Epithelial cell of esophagus (primary cell): ENCODE measurements at places on chromosomes 4 and X.

DNA sequence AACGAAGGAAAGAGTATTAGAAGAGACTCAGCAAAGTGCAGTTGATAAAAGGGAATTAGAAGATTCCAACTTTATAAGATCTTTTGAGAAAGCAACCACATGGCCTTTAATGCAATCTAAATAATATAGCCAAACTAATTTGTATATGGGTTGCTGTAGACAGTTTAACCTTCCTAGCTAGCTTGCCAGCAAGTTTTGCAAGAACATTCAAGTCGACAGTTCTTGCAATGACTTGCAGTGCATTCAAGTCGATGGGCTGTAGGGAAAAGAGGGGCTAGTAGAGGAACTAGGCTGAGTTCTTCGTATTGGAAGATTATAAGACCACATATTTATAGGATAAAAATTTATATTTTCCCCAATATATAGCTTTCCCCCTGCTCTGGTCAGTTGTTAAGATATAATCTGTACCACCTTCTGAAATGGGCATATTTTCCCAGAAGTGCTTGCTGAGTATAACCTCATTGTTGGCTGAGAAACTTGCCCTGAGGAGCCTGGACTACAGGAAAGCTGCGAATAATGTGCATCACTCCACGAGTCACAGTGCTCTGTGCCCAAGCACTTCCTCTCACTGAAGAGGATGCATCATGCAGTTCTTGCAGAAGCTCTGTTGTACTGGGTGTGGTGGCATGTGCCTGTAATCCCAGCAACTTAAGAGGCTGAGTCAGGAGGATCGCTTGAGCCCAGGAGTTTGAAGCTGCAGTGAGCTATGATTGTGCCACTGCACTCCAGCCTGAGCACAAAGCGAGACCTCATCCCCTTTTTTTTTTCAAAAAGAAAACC, 56.7 kb downstream of the DOCK11 start:
- peak; percentile 86 for DNase-seq

- DNase-seq = no peak
Observed at GRCh38 chr4:141630854-141631253, 5.5 kb upstream of the IL15 start.

GRCh38 chr4:172962564-172963353, 205.9 kb upstream of the GALNT7 start:
- DNase-seq = peak; percentile 43

- no peak for DNase-seq
Observed at GRCh38 chr4:790466-790820, 35.5 kb downstream of the CPLX1 start.

GRCh38 chr4:82611527-82611926, 49.7 kb upstream of the TMEM150C start:
- DNase-seq = no peak

DNA sequence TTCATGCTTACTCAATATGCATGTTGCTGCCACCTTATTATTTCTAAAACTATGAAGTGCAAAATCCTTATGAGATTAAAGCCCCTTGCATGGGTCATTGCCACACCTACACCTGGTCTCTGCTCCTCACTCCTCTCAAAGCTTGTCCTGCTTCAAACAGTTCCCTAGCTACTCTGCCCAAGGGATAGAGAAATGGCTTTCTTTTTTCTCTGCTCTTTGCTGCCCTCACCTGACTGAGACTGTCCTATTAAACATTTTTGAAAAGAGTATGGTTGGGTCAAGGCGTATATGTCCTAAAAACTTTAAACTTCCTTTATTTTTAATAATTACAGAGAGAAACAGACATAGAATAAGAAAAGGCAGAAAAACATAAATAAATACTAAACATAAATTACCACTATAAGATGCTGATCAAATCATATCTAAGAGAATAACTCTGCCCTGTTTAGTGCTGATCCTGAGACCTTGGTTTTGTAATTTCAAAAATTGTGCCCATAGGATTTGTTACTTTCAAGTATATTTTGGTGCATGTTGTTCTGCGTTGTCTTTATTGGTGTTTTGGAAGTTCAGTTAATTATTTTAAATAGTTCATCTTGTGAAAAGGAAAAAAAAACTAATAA, 704.9 kb upstream of the PABPC4L start:
- peak; percentile 34 for DNase-seq

DNA sequence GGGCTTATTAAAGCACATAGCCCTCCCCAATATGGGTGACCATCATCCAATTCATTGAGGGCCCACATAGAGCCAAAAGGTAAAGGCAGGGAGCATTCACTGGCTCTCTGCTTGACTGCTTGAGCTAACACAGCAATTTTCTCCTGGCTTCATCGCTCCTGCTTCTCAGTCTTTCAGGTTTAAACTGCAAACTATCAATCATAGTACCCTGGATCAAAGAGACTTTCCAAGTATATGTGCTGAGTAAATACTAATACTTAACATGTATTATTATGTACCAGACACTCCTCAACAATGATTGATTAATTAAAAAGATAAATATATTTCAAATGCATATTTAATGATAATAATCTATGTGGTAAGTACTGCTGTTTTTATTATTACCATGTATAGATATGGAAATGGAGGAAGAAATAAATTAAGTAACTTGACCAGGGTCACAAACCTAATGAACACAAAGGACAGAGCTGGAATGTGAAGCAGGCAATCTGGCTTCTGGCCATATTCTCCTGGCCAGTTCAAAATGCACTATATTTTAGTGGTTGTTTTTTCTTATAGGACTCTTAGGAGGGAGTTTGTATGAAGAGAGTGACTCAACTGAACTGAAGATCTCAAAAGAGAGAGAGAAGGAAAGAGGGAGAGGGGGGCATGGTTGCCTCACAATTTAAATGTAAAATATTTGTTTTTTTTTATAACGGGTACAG, 1197.3 kb downstream of the TECRL start:
- DNase-seq = no peak

- DNase-seq = no peak
Observed at GRCh38 chr4:94480362-94480951, 28.7 kb downstream of the PDLIM5 start.

- no peak for DNase-seq
Observed at GRCh38 chr4:176906709-176907108, 114.0 kb upstream of the VEGFC start.

GRCh38 chr4:30866907-30867306, 146.7 kb downstream of the PCDH7 start:
- DNase-seq = peak; percentile 75

DNA sequence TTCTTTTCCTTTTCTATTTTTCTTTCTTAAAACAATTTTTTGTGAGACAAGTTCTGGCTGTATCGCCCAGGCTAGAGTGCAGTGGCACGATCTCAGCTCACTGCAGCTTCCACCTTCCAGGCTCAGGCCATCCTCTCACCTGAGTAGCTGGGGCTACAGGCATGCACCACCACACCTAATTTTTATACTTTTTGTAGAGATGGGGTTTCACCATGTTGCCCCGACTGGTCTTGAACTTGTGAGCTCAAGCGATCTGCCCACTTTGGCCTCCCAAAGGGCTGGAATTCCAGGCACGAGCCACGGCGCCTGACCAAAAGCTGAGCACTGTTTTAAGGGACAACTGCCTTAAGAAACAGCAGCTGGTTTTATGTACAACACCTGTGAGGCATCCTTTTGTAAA, 9.3 kb upstream of the NAT8L start:
- no peak for DNase-seq

- DNase-seq = no peak
Observed at GRCh38 chrX:103417370-103417769, 41.0 kb downstream of the BEX3 start.

DNA sequence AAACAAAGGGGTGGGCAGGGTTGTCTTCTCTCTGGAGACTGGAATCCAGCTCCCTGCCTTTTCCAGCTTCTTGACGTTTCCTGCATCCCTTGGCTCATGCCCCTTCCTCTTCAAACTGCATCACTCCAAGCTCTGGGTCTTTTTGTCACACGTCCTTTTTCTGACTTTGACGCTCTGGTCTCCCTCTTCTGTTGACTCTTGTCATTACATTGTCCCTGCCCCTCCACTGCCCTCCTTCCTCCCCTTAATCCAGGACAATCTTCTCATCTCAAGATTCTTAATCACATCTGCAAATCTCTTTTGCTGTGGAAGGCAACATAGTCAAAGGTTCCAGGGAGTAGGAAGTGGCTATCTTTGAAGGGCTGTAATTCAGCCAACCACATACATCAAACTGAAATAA, 178.3 kb downstream of the TMA16 start:
- no peak for DNase-seq

DNA sequence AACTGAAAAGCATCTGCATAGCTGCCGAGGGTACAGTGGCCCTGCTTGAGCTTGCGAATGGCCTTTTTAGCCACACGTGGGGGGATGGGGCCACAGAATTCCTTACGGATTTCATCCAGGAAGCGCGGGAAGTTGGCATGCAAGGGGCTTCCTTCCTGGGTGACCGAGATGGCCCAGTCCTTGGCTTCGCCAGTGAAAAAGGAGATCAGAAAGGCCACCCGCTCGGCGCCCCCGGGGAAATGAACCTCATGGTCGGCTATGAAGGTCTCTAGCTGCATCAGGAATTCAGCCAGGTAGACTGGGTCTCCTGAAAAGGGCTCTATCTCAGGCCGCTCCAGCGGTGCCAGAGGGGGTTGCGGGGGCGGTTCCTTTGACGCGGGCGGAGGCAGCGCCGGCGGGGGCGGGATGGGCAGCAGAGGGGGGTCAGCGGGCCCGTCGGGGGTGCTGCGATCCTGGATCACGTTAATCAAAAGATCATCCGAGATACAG, 909 bp downstream of the RTL5 start:
- DNase-seq = no peak

DNA sequence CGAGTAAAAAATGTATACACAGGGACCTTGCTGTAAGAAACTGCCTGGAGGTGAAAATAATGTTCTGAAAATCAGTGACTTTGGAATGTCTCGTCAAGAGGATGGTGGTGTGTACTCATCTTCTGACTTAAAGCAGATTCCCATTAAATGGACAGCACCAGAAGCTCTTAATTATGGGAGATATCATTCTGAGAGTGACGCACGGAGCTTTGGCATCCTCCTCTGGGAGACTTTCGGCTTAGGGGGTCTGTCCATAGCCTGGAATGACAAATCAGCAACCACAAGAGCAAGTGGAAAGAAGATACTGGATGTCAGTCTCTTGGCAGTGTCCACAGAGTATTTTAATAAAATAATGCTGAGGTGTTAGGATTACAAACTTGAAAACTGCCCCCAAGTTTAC, 129.4 kb downstream of the THOC2 start:
- no peak for DNase-seq

GRCh38 chrX:39772057-39772832, 325.5 kb downstream of the BCOR start:
- peak; percentile 42 for DNase-seq

DNA sequence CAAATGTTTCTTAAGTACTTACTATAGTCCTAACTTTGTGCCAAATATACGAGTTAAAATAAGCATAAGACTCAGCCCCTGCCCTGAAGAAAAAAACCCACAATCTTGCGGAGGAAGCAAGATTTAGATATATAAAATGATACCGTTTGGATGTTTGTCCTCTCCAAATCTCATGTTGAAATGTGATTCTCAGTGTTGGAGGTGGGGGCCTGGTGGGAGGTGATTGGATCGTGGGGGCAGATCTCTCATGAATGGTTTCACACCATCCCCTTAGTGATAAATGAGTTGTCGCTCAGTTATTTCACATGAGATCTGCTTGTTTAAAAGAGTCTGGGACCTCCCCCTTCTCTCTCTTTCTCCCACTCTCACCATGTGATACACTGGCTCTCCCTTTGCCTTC, 28.7 kb downstream of the EFHC2 start:
- no peak for DNase-seq

GRCh38 chr4:119744580-119744979, 116.0 kb upstream of the PDE5A start:
- peak; percentile 16 for DNase-seq

DNA sequence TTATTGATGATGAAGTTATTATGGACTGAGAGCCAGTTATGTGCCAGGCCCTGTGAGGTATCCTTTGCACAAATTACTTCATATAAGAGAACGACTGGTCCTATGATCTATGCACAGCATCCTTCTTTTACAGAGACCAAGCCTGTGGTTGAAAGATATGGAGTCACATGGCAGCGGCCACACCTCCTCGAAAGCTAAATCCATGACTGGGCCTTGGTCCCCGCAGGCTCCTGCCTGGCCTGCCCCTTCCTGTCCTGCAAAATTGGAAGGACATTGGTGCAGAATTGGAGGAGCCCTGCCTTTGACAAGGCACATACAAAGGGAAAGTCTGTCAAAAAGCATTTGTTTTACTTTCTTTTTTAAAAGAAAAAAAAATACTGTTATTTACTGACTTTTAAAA, 18.3 kb downstream of the SORBS2 start:
- DNase-seq = no peak

GRCh38 chr4:139675651-139676050, 10.0 kb downstream of the MGST2 start:
- peak; percentile 70 for DNase-seq

DNA sequence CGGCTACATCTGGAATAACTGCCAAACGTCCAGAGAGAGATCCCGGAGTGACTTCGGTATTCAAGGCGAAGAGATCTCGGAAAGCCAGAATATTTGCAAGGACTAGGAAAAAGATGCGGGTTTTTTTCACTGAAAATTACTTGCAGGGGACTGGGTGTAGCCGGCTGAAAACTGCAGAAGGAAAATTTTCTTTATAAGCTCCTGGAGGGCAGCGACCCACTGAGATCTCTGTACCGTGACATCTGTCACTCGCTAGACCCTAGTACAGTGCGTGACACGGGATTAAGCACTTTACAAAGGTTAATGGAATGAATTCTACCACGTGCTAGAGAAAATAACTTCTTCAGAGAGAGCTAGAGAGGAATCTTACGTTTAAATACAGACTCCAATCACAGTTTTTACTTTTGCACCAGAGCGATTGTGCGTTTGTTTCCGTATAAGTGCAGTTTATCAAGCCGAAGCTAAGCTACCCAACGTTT, 1.1 kb upstream of the LCORL start:
- peak; percentile 1 for DNase-seq

- DNase-seq = peak; percentile 88
Observed at GRCh38 chrX:15475021-15475420, 18.1 kb downstream of the PIR start.

- DNase-seq = no peak
Observed at GRCh38 chr4:140816806-140817510, 60.8 kb upstream of the TBC1D9 start.

- DNase-seq = peak; percentile 54
Observed at GRCh38 chr4:170990989-170991589, 822.1 kb upstream of the GALNTL6 start.
